Fibroblast of gingiva (primary cell): ENCODE measurements at places on chromosomes 3 and 15.

DNA sequence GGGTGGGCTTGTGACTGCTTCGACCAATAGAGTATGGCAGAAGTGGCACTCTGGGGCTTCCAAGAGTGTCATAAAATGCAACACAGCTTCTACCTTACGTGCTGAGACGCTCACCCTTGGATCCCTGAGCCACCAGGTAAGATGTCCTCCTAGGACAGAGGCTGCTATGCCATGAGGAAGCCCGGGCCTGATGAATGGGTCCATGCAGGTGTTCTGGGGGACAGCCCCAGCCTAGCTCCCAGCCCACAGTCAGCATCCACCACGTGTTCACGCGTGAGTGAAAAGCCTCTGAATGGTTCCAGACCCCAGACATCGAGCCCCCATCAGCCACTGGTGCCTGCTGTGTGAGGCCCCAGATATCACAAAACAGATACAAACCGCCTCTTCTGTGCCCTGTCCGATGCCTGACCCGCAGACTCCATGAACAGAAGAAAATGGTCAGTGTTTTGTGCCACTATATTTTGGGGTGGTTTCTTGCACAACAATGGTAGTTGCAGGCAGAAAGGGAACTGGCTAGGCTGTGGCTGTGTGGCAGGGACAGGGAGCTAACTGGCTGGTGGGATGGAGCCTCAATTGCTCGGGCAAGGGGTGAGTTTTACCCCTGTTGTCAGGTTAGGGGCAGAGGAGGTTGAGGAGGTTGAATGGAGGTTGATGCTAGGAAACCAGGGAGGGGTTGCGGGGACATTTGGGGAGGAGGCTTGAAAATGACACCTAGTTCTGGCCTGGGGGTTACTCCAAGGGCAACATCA lies 92.2 kb downstream of the LINGO1 start:
- no peak for DNase-seq

DNA sequence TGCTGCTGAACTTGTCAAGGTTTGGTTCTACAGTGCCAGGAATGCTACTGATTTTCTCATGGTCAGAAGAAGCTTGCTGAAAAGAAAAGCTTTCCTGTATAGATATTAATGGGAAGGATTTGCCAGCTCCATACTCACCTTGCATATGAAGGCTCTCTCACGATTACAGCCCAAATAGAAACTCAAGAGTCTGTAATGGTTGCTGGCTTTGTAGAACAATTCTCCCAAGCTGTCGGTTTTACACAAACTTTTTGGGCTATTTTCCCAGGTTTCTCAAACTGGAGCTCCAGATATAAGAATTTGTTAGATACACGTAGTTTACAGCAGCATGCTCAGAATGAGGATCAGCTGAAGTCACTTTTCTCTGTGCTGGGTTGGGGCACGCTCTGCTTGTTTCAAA lies 30.1 kb upstream of the LRRC3B start:
- no peak for DNase-seq

GRCh38 chr15:80755885-80756284 lies 23.3 kb upstream of the CEMIP start:
- no peak for DNase-seq

- DNase-seq = no peak
Observed at GRCh38 chr15:23773093-23773492, 86.0 kb upstream of the NDN start.

DNA sequence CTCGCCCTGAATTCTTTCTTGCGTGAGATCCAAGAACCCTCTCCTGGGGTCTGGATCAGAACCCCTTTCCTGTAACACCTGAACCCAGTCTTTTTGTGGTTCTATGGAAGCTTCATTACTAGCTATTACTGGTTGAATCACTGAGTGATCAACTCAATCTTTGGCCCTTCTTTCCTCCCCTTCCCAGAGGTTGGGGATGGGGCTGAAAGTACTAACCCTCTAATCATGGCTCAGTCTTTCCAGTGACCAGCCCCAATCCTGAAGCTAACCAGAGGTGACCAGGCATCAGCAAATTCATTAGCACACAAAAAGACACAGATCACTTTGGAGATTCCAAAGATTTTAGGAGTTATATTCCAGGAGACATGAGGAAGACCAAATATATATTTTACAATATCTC lies 39.5 kb downstream of the HERC1 start:
- no peak for DNase-seq
